Aortic smooth muscle cell (primary cell): ENCODE measurements at places on chromosomes 6 and 20. TPM values are rescaled to one million over a fixed set of nuclear protein-coding genes. Genes with fewer than 3 reads are reported as not detected.

The SLC17A1 gene
- total RNA-seq, result not detected in 2 replicates

The IYD gene
- total RNA-seq, result under 0.01 TPM in 1 of 2 replicates, not detected in the other

The SLPI gene
- total RNA-seq, result 0.66 TPM in 1 of 2 replicates, not detected in the other

The KIFC1 gene
- 10.3 and 18.8 TPM in 2 replicates for total RNA-seq

The ZC2HC1B gene
- not detected in 2 replicates for total RNA-seq

The OR2H2 gene
- total RNA-seq, result not detected in 2 replicates
